ENCODE measurements at places on chromosomes 5 and 9. TPM values are rescaled to one million over a fixed set of nuclear protein-coding genes. Genes with fewer than 3 reads are reported as not detected.

ELAVL2 gene
- polyA plus RNA-seq, result 4.3 TPM

SPARC gene
- polyA plus RNA-seq, result 702 TPM

DNA sequence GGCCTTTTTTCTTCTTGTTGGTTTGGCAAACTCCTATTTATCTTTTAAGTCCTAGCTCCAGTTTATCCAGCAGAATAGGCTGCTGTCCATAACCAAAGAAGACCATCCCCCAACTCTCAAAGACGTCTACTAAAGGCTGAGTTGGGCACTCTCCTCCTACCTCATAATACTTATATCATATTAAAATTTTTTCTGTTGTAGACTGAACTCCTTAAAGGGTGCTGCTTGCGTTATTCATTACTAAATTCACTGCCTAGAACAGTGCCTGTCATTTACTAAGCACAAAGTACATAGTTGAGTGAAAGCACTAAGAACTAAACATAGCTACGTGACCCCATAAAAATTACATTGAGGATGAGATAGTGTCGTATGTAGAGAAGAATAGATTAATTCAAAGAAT lies 21.7 kb downstream of the DCP2 start:
- H3K4me1 ChIP-seq, result peaks cover 10% of the 10 kb centered on the region
- H3K27ac ChIP-seq, result no peak overlapping the region
- DNase-seq, result no peak
- peaks cover 7% of the 10 kb centered on the region for H3K36me3 ChIP-seq
- H3K27me3 ChIP-seq, result no peaks in the 10 kb centered on the region
- no peak overlapping the region for H3K4me3 ChIP-seq

DNA sequence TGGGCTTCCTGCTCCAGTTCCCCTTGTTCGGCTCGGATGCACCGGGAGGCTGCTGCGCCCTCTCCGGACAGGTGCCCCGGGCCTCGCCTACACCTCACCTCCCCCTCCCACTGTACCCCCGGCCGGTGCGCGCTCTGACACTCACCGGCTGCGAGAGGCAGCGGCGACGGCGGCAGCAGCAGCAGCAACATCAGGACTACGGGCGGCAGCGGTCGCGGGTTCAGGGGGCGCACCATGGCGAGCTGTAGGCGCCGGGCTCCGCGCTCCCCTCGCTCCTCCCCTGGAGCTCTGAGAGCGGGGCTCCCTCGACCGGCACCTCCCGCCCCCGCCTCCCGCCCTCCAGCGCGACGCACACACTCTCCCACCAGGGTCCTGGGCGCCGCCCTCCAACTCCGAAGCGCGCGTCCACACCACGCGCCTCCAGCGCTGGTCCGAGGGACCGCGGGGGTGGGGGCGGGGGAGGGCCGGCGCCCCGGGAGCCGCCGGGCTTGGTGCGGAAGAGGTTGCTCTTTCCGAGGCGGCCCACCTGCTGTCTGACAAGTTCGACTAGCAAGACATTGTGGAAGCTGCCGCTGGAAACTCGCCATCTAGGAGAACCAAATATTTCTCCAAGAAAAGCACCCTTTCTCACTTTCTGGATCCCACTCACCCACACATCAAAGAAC lies at the start of gene GFRA3:
TSS of gene GFRA3 (minus strand) at position 433 of the 665 bp plus-strand sequence. CDS start at position 236, 197 bp downstream.
- peaks cover 2% of the 10 kb centered on the region for H3K4me1 ChIP-seq
- H3K27me3 ChIP-seq, result peaks cover 24% of the 10 kb centered on the region
- H3K27ac ChIP-seq, result no peak within 1 kb of the TSS
- H3K36me3 ChIP-seq, result no peaks in the 10 kb centered on the region
- no peak for DNase-seq

ABHD17B gene
- polyA plus RNA-seq, result 16.3 TPM

DNA sequence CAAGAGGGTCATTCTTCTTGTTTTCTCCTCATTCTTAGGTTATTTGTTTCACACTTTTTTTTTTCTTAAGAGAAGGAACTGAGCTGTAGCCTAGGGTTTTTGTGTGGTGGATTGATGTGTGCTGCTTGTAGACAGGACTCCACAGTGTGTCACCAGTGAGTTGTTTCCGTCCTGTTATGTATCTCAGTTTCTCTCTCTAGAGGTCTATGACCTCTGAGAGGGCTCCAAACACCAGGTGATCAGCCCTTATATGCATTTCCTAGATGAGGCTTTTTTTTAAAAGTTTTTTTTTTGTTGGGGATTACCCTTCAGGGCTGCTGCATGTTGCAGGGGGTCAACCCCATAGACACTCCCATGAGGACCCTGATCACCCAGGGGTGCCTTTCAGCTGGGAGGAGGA lies 124.2 kb upstream of the MAST4 start:
- H3K4me1 ChIP-seq, result no peaks in the 10 kb centered on the region
- H3K36me3 ChIP-seq, result no peaks in the 10 kb centered on the region
- no peak overlapping the region for H3K4me3 ChIP-seq
- DNase-seq, result no peak
- no peaks in the 10 kb centered on the region for H3K27me3 ChIP-seq

DNA sequence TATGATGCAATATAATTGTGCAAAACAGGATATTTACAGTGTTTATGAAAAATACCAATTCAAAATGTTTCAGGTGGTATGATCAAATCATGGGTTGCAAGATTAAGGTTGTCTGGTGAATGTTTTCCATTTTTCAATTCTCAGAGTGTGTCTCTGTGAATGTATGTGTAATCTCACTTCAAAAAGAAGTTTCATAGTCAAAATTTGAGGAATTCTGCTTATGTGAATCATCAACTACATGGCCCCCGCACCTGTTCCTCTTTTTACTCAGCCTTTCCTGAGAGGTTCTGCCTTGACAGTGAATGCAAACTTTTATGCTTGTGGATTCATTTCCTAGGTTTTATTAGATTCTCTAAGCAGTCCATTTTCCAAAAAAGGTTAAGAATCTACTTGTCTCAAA lies 32.1 kb downstream of the KCTD16 start:
- peaks cover 29% of the 10 kb centered on the region for H3K27me3 ChIP-seq
- H3K4me3 ChIP-seq, result no peak overlapping the region
- no peak overlapping the region for H3K27ac ChIP-seq
- no peaks in the 10 kb centered on the region for H3K36me3 ChIP-seq
- no peak for DNase-seq

- H3K27me3 ChIP-seq, result no peaks in the 10 kb centered on the region
- H3K4me1 ChIP-seq, result no peaks in the 10 kb centered on the region
- H3K4me3 ChIP-seq, result no peak overlapping the region
- no peaks in the 10 kb centered on the region for H3K36me3 ChIP-seq
- no peak overlapping the region for H3K27ac ChIP-seq
Measured at GRCh38 chr9:135614821-135615665, 24.3 kb downstream of the GLT6D1 start.

DNA sequence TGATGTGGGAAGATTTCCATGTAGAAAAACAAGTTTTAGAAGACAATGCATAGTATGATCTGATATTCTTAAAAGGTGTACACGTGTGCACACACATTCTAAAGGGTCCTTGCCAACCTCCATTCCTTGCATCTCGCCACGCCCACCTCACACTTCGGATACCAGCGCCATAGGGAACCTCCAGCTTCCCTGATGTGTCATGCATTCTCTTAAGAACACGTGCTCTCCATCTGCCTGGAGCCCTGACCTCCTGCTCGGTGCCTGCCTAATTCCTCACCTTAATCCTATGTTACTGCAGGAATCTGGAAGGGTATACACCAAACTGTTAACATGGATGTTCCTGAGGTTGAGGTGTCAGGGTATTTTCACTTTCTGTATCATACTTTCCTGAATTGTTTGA lies 63.1 kb downstream of the PTCD2 start:
- H3K27me3 ChIP-seq, result no peaks in the 10 kb centered on the region
- DNase-seq, result no peak
- no peak overlapping the region for H3K27ac ChIP-seq
- H3K4me1 ChIP-seq, result peaks cover 54% of the 10 kb centered on the region

DNA sequence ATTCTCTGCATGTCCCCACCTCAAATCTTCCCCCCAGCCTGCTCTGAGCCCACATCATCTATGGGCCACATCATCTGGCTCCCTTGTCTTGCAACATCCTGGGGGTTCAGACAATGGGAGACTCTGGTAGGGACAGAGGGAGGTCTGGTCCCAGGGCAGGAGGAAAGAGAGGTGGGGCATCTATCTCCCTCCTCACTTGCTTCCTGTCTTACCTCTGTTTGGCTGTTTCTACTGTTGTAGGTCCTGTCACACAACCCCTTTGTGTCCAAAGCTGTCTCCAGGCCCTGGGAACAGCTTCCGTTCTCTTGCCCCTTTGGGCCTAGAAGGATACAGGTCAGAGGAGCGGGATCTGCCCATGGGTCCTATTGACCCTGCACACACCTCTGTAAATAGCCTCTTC lies 227.2 kb downstream of the NSG2 start:
- no peak for DNase-seq
- H3K4me3 ChIP-seq, result no peak overlapping the region
- H3K4me1 ChIP-seq, result no peaks in the 10 kb centered on the region
- H3K36me3 ChIP-seq, result no peaks in the 10 kb centered on the region
- no peak overlapping the region for H3K27ac ChIP-seq

- H3K27me3 ChIP-seq, result no peaks in the 10 kb centered on the region
- no peak for DNase-seq
- no peaks in the 10 kb centered on the region for H3K36me3 ChIP-seq
- H3K27ac ChIP-seq, result no peak overlapping the region
- no peak overlapping the region for H3K4me3 ChIP-seq
Measured at GRCh38 chr9:72278959-72279358, 86.0 kb downstream of the ZFAND5 start.

CD180 gene
- polyA plus RNA-seq, result not detected

GRCh38 chr5:132102101-132102701 lies 28.6 kb downstream of the CSF2 start:
- no peak for DNase-seq
- H3K4me3 ChIP-seq, result no peak overlapping the region
- no peaks in the 10 kb centered on the region for H3K27me3 ChIP-seq

DNA sequence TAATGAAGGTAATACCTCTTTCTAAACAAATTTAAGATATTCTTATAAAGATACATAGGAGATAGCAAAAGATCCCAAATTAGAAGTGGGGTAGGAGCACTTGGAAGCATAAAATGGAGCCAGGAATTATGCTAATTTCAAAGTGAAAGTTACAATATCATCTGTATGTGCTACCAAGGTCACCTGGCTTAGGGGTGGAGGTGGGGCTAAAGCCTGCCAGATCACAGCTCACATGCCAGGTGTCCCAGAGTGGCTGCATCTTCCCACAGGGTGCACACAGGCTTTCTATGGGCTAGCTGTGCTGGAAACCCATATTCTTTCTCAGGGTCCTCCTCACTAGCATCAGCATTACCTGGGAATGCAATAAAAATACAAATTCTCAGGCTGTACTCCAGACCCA lies 118.2 kb upstream of the TXNDC8 start:
- H3K36me3 ChIP-seq, result no peaks in the 10 kb centered on the region
- no peak for DNase-seq
- H3K4me3 ChIP-seq, result no peak overlapping the region
- H3K27ac ChIP-seq, result no peak overlapping the region

DNA sequence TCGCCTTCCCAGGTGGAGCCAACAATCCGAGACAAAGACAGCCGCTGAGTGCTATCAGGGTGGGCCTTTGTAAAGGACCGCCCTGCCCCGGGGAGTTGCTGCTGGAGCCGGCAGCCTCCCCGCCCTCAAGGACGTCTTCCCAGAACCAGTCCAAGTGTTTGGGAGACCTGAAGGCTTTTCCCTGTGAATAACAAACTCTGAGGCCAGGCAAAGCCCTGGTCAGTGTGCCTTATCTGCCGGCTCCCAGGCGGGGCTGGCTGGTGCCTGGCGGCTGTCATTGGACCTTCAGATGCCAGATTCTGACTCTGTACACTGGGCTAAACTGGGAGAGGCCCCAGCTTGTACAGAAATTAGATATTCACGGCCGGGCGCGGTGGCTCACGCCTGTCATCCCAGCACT lies 2.1 kb downstream of the SLC9A3 start:
- no peak overlapping the region for H3K27ac ChIP-seq
- DNase-seq, result no peak
- H3K4me3 ChIP-seq, result no peak overlapping the region
- H3K27me3 ChIP-seq, result peaks cover 76% of the 10 kb centered on the region

GRCh38 chr5:174618589-174618988 lies 105.8 kb upstream of the MSX2 start:
- H3K4me3 ChIP-seq, result no peak overlapping the region
- H3K27ac ChIP-seq, result no peak overlapping the region
- no peak for DNase-seq
- no peaks in the 10 kb centered on the region for H3K27me3 ChIP-seq
- H3K4me1 ChIP-seq, result no peaks in the 10 kb centered on the region

GRCh38 chr9:33903157-33903780 lies 86.3 kb downstream of the UBE2R2 start:
- H3K4me1 ChIP-seq, result no peaks in the 10 kb centered on the region
- DNase-seq, result no peak

GRCh38 chr5:172777881-172778814 lies 7.2 kb upstream of the DUSP1 start:
- H3K36me3 ChIP-seq, result no peaks in the 10 kb centered on the region
- no peak overlapping the region for H3K4me3 ChIP-seq
- H3K4me1 ChIP-seq, result peaks cover 27% of the 10 kb centered on the region
- peak; percentile 89 for DNase-seq
- H3K27ac ChIP-seq, result peak overlapping the region; percentile 65

DNA sequence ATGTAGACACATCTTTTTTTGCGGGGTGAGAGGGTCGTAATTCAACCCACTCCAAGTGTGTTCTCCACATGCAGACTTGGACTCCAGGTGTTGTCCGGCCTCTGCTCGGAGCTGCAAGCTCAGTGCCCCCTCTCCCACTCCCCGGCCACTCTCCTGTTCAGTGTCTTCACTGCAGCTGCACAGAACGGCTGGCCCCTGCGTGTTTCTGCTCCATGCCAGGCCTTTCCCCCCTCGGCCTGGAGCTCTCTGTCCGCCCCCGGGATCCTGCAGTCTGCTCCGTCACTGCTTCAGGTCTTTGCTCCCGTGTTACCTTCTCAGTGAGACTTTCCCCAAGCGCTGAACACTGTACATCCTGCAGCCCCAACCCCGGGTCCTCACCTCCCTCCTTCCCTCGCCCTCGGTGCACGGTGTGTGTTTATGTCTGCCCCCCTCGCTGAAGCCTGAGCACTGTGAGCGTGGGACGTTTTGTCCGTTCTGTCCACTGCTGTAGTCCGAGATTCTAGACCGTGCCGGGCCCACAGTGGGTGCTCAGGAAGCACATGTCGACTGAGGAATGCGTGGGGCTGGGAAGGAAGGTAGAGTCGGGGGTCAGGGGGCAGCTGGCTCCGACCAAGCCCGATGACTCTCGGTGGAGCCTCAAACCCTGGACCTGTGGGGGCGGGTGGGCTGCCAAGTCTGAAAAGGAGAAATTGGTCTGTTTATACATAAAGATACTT lies 26.4 kb upstream of the GFPT2 start:
- no peaks in the 10 kb centered on the region for H3K4me1 ChIP-seq
- H3K36me3 ChIP-seq, result no peaks in the 10 kb centered on the region
- H3K27me3 ChIP-seq, result peaks cover 11% of the 10 kb centered on the region
- no peak overlapping the region for H3K27ac ChIP-seq
- no peak for DNase-seq
